SK-MEL-5 (cell line): ENCODE measurements at places on chromosomes 7 and 10. TPM values are rescaled to one million over a fixed set of nuclear protein-coding genes. Genes with fewer than 3 reads are reported as not detected.

DNA sequence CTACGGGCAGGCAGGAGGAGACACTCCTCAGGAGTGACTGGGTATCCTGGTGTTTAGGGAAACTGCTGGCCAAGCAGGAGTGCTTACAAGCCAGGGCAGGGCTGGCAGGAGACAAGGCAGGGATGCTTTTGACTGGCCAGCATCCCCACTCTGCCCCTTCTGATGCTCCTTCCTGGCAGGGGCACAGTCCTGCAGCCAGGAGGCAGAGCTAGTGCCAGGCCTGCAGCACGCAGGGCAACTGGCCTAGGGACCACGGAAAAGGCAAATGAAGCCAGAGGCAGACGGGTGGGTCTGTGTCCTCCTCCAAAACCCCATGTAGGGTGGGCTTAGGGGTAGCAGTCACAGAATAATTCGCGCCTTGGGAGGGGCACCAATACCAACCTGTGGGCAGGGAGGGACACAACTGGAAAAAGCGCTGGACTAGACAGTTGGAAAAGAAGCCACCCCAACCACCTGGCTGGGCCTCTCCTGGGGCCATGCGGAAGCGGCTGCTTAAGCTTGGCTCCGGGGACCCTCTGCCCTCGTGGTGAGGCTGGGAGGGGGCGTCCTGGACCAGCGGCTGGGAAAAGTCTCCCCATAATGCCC is 4.8 kb downstream of the IMPDH1 start:
- DNase-seq, result peak; percentile 32

- DNase-seq, result no peak
Measured at GRCh38 chr7:138555684-138556083, 95.6 kb downstream of the TRIM24 start.

UCMA gene
- not detected in 2 replicates for total RNA-seq

GRCh38 chr7:66088861-66089838 is 13.5 kb downstream of the ASL start:
- DNase-seq, result no peak

ZPBP gene
- total RNA-seq, result not detected in 2 replicates

DNA sequence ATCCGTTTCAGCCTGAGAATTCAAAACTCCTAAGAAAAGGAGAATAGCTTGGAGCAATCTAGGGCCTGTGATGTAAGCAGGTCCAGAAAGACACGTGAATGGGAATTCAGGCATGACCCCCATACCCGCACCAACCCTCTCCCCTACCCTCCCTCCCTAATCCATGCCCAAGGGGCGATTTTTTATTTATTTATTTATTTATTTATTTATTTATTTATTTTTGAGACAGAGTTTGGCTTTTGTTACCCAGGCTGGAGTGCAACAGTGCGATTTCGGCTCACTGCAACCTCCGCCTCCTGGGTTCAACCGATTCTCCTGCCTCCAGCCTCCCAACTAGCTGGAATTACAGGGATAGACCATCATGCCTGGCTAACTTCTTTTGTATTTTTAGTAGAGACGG is 16.6 kb upstream of the EIF4H start:
- no peak for DNase-seq

GRCh38 chr7:55170335-55171069 is 151.7 kb downstream of the EGFR start:
- no peak for DNase-seq

- peak; percentile 6 for DNase-seq
Measured at GRCh38 chr10:34262985-34263384, 552.1 kb downstream of the PARD3 start.

RBP4 gene
- total RNA-seq, result not detected in 2 replicates

GRCh38 chr7:80807166-80807900 is 111.5 kb downstream of the SEMA3C start:
- no peak for DNase-seq

DNA sequence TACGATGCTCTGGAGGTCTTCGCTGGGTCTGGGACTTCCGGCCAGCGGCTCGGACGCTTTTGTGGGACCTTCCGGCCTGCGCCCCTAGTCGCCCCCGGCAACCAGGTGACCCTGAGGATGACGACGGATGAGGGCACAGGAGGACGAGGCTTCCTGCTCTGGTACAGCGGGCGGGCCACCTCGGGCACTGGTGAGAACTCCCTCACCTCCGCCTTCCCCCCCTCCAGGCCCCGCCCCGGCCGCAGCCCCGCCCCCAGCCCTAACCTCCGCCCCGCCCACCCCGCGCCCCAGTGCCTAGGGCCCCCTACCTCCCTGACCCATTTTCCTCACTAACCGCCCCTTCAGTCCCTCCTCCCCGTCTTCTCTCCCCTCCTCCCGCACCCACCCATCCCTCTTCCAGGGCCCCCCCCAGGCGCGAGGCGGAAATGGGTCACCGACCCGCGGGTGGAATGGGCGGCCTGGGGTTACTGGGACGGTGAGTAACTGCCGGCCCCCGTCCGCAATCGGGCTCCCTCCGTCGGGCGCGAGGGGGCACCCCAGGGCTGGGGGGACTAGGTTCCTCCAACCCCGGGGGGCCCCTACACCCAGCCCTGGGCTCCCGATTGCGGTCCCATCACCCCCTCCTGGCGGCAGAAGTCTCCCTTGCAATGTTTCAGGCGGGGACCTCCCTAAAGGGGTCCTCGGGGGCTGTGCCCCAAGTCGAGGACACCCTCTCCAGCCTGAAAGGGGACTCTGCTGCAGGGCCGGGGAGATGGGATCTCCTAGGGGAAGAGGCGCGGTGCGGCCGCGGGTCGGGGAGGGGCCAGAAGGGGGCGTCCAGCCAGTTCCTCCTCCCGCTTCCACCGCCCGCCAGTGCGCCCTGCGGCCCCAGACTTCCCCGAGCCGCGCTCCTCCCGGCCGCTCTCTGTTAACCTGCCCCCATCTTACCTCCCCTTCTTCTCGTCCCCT is 2.1 kb downstream of the PCOLCE start:
- peak; percentile 70 for DNase-seq

SPDYE5 gene
- total RNA-seq, result 0.05 TPM in 1 of 2 replicates, not detected in the other

- DNase-seq, result no peak
Measured at GRCh38 chr7:151611878-151612277, 92.2 kb upstream of the RHEB start.

- DNase-seq, result no peak
Measured at GRCh38 chr10:69465457-69466157, 14.3 kb downstream of the TSPAN15 start.

DNA sequence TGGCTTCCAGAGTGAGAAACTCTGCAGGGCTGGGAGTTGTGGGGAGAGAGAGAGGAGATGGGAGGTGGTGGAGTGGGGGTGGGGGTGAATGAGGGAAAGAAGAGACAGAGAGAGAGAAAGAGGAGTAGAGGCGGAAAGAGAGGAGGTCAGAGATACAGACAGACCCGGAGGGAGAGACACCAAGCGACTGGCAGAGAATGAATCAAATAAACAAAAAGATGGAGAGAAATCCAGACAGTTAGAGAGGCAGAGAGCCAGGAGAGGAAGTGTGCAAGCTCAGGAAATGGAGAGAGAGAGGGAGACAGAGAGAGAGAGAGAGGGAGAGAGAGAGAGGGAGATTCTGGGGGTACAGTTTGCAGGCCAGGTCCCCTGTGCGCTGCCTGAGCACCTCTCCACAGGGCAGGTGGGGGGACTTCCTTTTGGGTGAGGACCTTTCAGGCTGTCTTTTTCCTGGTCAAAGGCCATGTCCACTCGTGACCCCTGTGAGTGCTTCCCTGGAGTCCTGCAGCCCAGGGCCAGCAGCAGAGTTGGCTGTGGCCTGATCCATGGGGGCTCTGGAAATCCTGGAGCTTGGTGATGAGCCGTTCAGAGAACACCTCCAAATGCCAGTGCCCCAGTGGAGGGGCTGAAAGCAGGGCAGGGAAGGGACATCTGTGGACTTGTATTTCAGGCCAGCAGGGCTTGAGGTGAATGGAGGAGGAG is 25.0 kb upstream of the PCBD1 start:
- DNase-seq, result no peak
